ENCODE measurements at places on chromosomes 11 and 22.

GRCh38 chr11:110968348-110969062 lies 256.3 kb upstream of the ARHGAP20 start:
- DNase-seq = no peak

DNA sequence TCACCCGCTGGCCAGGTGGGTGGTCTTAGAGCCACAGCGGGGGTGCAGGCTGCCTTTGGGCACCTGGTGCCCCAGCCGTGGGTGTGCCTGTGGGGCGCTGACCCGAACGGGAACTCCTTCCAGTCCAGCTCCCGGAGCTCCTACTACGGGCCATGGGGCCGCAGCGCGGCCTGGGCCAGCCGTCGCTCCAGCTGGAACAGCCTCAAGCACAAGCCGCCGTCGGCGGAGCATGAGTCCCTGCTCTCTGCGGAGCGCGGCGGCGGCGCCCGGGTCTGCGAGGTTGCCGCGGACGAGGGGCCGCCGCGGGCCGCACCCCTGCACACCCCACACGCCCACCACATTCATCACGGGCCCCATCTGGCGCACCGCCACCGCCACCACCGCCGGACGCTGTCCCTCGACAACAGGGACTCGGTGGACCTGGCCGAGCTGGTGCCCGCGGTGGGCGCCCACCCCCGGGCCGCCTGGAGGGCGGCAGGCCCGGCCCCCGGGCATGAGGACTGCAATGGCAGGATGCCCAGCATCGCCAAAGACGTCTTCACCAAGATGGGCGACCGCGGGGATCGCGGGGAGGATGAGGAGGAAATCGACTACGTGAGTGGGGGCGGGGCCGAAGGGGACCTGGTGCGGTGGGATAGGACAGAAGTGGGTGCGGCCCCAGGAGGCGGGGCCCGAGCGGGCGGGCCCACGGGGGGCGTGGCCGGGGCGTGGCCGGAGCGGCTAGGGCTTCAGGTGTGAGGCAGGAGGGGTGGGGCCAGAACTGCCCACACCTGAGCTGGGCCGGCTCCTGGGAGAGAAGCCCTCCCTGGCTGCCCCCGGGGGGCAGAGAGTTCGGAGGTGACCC lies 91.5 kb downstream of the CACNA1I start:
- no peak for DNase-seq

- peak; percentile 87 for DNase-seq
Observed at GRCh38 chr11:57778318-57779037, 16.9 kb downstream of the CTNND1 start.

DNA sequence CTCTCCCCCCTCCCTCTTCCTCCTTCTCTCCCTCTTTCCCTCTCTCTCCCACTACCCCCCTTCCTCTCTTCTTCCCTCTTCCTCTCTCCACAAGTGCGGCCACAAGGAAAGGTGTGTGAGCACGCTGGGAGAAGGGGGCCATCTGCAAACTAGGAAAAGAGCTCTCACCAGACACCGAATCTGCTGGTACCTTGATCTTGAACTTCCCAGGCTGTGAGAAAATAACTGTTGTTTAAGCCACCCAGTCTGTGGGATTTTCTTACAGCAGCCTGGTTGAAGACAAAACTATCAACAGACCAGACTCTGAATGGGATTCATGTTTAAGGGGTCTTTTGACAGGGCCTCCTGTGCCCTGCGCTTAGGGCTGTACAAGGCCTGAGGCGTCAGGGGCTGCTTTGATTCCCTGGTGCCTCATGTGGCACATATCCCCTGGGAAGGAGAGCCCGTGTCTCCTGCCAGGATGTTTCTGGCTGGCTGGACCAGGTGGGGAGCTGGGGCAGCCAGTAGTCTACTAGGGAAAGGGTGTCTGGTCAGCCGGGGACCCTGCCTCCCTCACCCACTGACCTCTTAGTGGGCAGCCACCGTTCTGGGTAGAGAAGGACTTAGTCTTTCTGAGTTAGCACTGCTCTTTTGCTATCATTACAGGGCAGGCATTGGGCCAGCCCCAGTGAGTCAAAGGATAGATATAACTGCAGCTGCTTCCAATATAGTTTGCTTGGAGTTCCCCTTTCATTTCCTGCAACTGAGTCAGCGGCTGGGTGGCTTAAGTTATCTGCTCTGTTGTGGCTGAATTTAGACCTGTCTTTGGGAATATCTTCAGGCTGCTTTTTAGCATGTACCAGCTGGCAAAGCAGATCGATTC lies 6.2 kb downstream of the PANX1 start:
- peak; percentile 41 for DNase-seq

DNA sequence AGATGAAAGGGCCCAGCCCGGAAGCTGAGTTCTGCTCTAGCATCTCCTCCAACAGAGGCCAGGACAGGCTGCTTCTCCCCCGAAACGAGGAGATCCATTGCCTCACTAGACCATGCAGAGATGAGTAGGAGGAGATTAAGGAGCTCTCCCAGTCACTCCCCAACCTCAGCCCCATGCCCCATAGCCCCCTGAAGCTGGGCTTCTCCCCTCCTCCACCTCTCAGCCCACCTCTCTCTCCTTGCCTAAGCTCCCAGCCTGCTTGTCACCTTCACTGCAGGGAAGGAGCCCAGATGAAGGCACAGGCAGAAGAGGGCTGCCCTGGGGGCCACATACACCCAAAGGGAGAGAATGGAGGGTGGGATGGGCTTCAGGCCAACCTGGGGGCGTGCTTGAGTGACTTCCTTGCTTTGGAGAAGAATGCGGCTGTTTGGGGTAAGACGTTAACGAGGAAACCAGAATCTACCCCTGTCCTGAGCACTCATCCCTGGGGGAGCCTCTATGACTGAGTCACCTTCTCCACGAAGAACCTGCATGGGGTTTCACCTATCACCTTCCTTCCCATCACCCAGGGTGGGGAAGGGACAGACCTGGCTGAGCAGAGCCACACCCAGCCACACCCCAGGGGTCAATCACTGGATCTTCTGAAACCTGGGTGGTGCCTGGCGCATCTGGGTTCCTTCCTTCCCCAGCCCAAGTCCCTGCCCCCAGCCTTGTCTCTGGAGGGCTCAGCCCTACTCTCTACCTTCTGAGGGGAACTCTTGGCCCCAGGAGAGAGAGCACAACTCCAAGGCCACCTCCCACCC lies 11.6 kb upstream of the GNAZ start:
- DNase-seq = no peak

GRCh38 chr11:17224727-17225126 lies 16.9 kb upstream of the PIK3C2A start:
- no peak for DNase-seq

DNA sequence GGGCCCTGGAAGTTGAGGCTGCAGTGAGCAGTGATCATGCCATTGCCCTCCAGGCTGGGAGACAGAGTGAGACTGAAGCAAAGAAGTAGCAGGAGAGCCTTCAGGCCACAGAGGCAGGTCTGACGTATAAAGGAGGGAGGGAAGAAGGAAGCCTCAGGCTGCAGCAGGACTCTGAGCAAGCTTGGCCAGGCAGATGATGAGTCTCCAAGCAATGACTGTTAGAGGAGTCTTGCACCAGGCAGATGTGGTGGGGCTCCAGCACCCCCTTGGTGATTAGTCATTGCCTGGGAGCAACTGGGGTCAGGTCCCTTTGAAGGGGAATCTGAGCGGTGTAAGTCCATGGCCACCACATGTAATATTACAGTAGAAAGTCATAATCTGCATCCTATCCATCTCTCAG lies 36.6 kb upstream of the NFAM1 start:
- no peak for DNase-seq

GRCh38 chr11:19669511-19669910 lies 43.1 kb upstream of the NAV2 start:
- DNase-seq = no peak

DNA sequence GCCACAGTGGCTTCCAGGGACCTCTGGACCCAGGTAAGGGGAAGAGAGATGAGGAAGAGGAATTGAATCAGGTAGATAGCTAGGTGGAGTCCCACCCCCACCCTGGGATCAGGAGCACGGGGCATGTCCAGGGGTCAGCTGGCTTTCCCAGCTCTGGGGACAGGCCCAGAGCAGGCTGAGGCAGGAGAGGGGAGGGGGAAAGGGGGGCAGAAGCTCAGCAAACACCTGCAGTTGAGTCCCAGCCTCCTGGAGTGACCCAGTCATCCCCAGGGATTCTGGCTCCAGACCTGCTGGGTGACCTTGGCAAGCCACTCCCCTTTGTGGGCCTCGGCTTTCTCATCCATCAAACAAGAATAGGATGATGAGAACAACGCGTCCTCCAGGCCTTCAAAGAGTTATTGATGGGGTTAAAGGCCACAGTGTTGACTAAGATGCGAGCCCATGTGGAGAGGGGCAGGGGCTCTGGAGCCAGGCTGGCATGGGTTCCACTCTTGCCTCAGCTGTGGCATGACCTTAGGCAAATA lies 16.0 kb downstream of the STARD10 start:
- no peak for DNase-seq

- DNase-seq = no peak
Observed at GRCh38 chr11:2923446-2924375, 5.5 kb downstream of the PHLDA2 start.

DNA sequence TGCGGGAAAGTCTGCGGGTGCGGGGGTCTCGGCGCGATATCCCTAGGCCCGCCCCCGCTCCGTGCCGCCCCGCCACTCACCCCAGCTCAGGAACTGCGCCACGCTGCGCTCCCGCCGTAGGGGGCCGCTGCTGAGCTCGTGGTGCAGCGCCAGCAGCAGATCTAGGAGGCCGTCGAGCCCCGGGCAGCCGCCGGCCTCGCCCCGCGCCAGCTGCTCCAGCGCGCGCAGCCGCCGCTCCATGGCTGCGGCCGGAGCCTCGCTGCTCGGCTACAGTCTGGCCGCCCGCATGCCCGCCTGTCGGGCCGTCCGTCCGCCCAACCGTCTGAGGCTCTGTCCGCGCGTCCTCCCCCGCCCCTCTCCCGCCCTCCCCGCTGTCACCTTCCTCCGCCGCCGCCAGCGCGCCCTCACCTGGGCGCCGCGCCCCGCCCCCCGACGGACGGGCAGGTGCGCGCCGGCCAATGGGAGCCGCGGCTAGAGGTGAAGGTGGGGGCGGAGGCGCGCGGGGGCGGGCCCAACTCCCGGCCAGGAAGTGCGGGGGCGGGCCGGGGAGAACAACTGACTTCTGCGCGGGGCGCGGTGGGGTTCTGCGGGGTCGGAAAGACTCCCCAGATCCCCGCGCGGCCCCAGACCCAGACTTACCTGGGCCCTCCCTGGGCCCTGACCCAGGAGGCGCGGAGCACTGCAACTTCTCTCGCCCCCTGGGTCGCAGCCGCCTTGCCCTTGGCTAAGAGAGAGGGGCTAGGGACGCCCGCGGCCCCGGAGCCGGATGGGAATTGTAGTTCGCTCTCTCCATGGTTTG lies at the start of gene CDC42BPG:
Gene CDC42BPG, minus strand, starts transcription at position 324 of the 799 bp plus-strand sequence. Its CDS starts 84 bp downstream, at position 240.
- DNase-seq = no peak

- DNase-seq = no peak
Observed at GRCh38 chr11:102810950-102811660, 13.1 kb upstream of the MMP1 start.

GRCh38 chr11:11347592-11347991 lies 5.5 kb downstream of the CSNK2A3 start:
- DNase-seq = no peak
